ENCODE measurements at places on chromosomes 7 and 10. TPM values are rescaled to one million over a fixed set of nuclear protein-coding genes. Genes with fewer than 3 reads are reported as not detected.

DNA sequence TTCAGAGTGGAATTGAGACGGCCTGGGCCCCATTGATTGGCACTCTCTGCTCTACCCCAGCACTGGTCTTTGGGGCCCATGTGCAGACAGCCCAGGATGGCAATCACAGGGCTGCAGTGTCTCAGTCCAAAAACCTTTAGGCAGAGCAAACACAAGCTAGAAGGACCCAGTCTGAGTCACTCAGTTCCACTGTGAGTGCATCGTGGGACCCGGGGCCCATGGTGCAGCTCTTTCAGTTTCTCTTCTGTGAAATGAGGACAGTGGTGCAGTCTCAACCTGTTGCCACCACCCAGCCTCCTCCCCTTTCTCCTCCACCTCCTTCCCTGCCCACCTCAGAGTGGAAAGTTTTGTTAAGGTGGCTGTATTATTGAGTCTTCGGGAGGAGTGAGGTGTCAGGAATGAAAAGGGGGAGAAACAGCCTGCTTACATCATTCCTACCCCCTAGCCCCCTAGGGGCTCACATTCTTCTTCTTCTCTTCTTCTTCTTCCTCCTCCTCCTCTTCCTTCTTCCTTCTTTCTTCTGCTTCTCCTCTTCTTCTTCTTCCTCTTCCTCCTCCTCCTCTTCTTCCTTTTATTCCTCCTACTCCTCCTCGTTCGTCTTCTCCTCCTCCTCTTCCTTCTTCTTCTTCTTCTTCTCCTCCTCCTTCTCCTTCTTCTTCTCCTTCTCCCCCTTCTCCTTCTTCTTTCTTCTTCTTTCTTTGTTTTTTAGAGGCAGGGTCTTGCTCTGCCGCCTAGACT, 19.5 kb upstream of the CARD11 start:
- ATAC-seq: no peak

DNA sequence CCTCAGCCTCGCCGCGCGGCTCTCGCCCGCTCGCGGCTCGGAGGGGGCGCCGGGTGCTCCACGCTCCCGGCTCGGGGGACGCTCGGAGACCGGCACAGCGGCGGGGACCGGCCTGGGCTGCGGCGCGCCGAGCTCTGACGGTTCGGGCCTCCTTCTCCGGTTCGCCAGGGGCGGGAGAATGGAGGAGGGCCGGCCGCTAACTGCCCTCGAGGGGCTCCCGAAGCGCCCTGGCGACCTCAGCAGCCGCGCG, 232 bp upstream of the GRID1 start:
- ATAC-seq: no peak

The HKDC1 gene
- total RNA-seq: not detected

GRCh38 chr10:35986756-35987502, 344.8 kb upstream of the FZD8 start:
- ATAC-seq: no peak

DNA sequence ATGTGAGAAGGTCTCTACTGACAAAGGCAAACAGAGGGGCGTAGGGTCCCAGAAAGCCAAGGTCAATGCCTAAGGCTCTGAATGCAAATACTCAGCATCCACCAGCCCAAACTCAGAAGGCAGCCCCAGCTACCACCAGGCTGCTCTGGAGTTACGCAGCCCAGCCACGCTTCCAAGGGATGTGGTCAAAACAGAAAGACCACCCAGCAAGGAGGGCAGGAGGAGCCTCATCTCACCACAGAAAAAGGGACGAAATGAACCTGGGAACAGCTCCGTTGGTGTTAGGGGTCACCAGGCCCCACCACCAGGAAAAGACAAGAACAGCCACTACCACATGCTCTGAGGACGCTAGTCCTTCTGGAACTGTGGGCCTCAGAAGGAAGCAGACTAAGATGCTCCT, 65.1 kb downstream of the CTBP2 start:
- ATAC-seq: no peak

The ZNF37A gene
- 30.6 TPM for total RNA-seq

The CRPPA gene
- 4.3 TPM for total RNA-seq
